Activated CD4-positive, alpha-beta T cell treated with anti-CD3 and anti-CD28 coated beads, Interleukin-2, amount 50 U/mL, for 4 hours (primary cell): ENCODE measurements at places on chromosomes 12 and 14.

- DNase-seq, result no peak
Measured at GRCh38 chr14:52021957-52022600, 32.7 kb downstream of the RTRAF start.

DNA sequence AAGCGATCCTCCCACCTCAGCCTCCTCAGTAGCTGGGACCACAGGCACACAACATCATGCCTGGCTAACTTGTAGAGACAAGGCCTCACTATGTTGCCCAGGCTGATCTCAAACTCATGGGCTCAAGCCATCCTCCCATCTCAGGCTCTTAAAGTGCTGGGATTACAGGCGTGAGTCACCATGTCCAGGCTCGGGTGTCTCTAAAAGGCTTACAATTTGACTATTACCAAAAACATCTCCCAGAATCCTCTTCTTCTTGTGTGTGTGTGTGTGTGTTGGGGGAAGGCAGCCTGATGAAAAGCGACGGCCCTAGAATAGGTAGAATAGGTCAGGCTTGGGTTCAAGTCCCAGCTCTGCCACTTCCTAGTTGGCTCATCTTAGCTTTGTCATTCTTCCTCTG, 16.8 kb downstream of the MSI1 start:
- DNase-seq, result no peak

DNA sequence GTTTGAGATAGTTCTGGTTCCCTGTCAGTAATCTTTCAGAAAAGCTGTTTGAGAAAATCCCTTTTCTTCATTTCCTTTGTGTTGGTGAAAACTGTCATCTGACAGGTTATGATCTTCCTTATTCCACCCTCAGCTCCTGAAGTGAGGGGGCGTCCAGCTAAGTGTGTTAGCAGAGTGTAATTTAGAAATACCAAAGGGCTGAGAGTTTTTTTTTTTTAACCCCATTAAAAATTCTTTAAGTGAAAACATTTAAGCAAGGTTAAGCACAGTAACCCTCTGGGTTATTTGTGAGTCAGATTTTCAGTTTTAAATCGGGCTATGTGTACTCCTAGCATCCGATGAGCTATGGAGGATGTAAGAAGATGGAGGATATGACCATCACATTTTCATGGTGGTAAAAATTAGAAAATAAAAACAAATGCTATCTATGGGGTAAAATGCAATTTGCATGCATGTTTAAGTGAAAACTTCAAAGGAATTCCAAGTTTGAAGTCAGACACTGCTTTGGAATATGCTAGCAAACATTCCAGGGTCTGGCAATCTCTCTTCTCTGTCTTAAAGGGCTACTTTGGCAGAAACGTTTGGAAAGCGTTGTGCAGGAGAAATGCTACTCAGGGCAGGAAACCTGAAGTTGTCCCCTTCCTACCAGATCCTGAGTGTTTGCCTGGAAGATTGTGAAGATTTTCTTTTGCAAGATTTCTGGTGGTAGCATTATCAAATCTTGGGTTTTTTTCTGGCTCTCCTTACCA, 197.0 kb upstream of the PRICKLE1 start:
- no peak for DNase-seq

DNA sequence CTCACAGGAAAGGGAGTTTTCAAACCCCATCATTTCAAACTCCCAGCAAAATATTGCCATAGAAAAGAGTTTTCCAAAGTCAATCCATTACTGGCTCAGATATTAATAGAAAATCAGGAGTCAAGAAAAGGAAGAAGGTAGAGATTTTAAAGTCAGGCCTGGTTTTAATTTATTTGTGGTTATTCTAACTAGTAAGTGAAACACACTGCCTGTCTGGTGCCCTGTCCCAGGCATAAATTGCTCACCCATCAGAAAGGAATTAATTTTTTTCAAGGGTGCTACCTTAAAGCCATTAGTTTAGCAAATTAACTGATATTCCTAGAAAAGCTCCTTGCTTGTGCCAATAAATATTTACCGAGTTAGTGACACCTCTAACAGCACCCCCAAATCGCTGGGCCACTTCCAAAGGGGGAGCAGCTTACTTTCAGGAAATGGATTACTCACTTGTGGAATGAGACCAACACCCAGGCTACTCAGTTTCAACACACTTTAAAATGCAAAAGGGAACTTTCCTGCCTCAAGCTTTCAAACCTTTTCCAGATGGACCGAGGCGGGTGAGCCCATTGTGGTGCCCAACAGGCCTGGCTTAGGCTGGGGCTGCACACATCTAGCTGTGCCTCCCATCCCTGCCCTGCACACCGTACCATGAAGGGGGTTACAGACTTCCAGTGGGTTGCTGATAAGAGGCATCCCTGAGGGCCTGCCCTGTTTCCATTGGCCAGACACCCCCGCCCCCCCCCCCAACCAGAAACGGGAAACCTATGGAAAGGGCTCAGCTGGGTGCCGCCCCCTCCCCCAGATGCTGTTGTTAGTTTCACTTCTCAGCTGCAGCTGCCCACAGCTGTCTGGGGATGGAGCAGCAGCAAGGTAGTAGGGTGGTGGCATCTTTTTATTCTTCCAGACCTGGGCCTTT, 117.2 kb downstream of the SAMD4A start:
- DNase-seq, result no peak

GRCh38 chr12:5535541-5535940, 103.6 kb downstream of the NTF3 start:
- DNase-seq, result no peak

DNA sequence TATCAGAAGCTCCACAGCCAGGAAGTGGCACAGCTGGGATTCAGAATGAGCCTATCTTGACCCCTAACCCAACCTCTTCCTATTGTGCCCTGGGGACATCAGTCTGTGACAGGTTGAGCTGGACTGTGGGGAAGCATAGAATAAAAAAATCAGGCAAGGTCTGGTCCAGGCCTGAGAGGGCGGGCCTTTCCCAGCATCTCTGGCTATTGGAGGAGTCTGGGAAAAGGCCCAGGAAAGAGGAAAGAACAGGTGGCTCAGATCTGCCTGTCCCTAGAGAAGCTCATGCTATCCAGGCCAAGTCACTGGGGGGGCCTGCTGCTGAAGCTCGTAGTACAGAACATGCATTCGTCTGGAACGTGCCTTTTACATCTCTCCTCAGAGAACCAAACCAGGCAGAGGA, 100.5 kb downstream of the PPM1H start:
- no peak for DNase-seq

- DNase-seq, result no peak
Measured at GRCh38 chr14:104864267-104865080, 594 bp upstream of the CEP170B start.

GRCh38 chr14:104925214-104925854, 655 bp downstream of the PLD4 start:
- DNase-seq, result no peak

DNA sequence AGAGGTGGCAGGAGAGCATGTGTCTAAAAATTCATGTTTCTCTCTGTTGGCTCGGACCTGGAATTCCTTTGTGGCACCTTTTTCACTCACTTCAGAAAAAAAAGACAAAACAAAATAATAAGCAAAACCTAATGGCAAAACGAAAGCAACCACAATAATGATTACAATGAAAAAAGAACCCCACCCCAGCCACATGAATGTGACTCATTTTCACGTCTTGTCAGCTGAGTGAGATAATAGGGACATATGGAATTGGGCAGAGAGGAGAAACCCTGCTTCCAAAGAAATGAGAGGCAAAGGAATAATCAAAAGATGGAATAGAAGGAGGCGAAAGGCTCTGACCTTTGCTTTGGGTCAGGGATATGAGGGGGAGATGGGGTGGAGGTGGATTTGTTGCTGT, 143.4 kb downstream of the SLC8A3 start:
- no peak for DNase-seq
